ENCODE measurements at places on chromosomes 12 and 14.

GRCh38 chr12:121227294-121227693 lies 17.4 kb downstream of the P2RX4 start:
- no peak for DNase-seq

DNA sequence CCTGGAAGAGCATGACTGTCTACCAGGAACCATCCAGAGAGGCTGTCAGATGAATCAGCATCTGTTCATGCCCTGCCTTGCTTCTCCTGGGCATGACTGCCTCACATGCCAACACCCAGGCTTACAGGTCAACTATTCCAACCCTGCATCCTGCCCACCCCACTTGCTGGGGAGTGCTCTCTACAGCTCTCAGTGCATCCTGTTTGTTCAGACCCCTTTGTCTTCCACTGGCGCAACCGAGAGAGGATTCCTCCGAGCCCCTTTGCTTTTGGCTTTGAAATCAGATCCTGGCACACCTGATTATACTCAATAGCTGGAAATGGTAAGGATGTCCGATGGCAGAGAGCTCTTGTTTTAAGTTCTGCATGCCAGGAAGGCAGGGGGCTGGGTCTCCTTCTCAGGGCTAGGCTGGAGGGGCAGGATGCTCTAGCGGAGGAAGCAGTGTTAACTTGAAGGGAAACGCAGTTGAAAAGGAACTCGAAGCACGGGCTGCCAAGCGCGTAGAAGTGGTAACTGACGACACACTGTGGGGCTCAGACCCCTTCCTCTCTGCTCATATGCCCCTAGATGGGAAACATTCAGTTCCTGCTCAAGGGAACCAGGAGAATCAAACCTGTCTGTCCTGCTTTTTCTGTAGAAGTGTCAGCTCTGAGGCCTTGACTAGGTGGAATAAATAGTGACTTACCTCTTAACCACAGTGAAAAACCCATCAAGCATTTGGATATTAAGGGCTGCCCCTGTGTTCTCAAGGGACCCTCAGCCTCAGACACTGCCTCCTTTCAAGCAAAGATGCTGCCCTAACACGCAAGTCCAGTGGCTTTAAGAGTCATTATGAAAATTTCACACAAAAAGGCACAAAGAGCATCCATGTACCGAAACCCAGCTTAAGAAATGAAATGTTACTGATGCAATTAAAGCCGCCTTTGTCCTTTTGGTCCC lies 297.5 kb downstream of the ZFP36L1 start:
- DNase-seq: no peak

DNA sequence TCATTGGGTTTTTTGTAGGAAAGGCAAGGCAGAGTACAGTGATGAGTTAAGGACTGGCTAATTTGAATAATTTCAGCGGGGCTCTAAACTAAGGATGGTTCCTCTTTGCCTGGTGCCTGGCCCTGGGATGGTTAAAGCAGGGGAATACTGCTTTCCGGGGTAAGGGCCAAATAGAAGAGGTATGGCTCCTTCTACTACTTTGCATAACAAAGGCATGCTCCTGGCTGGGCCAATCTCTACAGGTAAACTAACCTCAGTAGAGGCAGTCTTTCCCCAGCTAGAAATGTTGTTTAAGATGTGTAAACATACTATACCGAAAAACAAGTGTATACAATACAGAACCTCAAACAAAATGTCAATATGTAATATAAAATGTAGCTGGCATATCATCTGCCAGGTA lies 1239.0 kb downstream of the SLC16A7 start:
- DNase-seq: no peak

DNA sequence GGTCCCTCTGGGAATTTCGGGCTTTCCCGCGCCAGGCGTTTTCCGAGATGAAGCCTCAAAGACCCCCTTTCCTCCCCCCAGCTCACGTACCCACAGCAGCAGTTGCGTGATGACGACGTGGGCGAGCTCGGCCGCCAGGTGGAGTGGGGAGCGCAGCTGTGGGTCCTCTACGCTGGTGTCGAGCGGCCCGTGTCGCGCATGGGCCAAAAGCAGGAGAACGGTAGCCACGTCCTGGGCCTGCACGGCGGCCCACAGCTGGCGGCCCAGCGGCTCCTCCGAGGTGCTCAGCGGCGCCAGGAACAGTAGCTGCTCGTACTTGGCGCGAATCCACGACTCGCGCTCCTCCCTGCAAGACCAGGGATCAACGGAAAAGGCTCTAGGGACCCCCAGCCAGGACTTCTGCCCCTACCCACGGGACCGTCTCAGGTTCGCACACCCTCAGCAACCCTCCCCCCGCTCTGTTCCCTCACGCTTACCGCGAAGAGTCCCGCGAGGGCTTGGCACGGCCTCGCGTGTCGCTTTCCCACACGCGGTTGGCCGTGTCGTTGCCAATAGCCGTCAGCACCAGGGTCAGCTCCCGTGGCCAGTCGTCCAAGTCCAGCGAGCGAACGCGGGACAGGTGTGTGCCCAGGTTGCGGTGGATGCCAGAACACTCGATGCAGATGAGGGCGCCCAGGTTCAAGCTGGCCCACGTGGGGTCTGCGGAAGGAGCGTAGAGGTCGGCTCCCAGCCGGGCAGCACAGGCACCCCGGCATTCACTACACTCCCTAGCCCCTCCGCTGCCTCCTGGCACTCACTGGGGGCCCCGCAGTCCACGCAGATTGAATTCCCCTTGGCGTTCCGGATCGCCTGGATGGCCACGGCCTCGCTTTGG lies 11.4 kb downstream of the AGAP2 start:
- peak; percentile 65 for DNase-seq

- no peak for DNase-seq
Observed at GRCh38 chr12:113384778-113385177, 18.9 kb downstream of the SDS start.

DNA sequence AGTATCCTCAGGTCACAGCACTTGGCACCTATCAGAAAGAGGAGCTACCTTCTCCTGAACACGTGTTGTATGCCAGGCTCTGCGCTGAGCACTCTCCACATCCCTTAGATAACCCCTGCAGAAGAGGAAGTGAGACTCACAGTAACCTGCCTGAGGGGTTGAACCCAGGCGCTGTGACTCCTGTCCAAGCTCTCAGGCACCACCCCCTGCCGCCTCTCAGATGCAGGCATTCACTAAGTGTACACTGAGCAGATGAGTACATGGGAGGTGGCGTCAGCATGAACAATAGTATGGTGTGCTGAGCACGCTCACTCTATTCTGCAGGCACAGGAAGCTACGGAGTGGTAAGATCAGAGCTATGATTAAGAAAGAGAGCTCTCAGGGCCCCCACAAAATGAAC lies 21.0 kb upstream of the RIC8B start:
- no peak for DNase-seq

DNA sequence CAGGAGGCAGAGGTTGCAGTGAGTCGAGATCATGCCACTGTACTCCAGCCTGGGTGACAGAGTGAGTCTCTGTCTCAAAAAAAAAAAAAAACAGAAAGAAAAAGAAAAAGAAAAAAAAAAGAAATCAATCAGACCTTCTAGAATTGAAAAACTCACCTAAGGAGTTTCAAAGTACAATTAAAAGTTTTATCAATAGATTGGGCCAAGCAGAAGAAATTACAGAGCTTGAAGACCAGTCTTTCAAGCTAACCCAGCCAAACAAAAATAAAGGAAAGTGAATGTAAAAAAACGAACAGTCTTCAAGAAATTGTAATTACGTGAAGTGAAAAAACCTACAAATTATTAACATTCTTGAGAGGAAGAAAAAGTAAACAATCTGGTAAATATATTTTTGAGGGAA lies 93.0 kb downstream of the IPO8 start:
- no peak for DNase-seq

- DNase-seq: peak; percentile 62
Observed at GRCh38 chr14:72451054-72451972, 442.6 kb downstream of the DPF3 start.

GRCh38 chr12:71870416-71870815 lies 30.9 kb downstream of the TBC1D15 start:
- DNase-seq: no peak

GRCh38 chr12:8012651-8013309 lies 19.7 kb upstream of the FOXJ2 start:
- no peak for DNase-seq

GRCh38 chr14:101197595-101198397 lies 294.3 kb upstream of the RTL1 start:
- peak; percentile 10 for DNase-seq

GRCh38 chr12:89863968-89864367 lies 155.3 kb upstream of the ATP2B1 start:
- no peak for DNase-seq

DNA sequence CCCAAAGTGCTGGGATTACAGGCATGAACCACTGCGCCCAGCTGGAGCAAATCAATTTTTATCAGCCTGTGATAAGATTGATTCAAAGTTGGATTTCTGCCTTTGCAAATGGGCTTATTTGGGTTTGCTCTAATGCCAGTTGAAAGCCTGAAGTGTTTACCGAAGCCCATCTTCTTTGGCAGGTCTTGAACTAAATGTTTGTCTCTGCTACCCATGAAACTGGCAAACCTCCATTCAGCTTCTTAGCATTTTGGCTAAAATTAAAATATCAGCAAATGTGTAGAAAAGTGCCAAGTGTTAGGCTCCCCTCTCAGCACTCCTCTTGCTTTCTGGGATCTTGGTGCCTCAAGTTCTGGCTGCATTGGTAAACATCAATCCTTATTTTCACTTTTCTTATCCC lies 61.5 kb downstream of the MGAT4C start:
- no peak for DNase-seq

DNA sequence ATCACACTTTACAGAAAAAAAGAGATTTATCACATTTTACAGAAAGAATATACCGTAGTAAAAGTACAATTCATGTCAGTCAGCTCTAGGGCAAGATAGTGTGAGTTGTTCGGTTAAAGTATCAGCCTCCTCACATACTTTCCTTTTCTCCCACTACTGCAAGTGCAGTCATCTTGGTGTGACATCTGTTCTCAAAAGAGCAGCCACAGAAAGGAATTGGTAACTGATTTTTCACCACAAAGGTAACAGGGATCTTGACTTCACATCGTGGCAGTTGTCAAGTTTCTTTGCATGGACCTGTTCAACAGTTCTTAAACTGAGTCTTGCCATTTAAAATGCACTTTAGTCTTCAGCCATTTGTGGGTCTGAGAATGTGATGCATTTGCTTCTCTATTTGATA lies 5.0 kb upstream of the E2F7 start:
- DNase-seq: no peak

DNA sequence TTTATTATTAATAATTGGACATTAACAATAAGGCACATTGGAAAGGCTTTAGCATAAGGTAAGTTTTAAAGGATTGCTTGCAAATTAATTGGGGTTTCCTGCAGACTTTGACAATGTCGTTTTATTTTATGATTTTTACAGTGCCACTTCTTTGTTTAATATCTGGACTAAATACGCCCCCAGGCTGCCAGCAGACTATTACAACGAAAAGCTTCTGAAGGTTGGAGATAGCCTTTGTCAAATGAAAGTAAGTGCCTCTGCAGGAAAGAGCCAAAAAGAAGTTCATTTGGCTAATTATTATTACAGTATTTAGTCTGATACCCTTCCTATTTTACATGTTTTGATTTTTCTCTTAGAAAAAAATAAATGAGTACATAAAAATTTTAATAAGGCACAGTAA lies 11.3 kb downstream of the CFAP54 start:
- DNase-seq: no peak

DNA sequence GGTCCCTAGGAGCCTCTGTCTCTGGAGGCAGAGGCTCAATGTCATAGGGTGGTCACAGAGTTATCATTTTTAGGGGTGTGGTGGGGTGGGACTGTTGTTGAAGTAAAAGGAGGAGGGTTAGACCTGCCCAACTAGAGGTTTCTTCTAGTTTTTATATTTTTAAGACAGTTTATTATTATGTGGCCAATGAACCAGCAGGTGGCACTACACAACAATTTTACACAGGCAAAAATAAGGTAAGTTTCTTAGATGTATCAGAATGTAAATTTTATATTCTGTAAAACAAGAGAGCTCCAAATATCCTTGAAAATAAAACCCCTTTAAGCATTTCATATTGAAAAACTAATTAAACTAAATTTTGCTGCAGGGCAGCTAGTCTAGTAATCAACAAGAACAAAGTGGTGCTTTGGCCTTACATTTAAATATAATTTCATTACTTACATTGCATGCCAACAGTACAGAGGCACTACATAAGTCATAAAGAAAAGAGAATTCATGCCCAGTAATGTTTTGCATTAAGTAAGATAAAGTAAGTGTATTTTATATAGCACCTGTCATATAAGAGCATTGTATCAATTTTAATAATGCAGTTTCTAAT lies 22.2 kb upstream of the OVCH1 start:
- peak; percentile 30 for DNase-seq

DNA sequence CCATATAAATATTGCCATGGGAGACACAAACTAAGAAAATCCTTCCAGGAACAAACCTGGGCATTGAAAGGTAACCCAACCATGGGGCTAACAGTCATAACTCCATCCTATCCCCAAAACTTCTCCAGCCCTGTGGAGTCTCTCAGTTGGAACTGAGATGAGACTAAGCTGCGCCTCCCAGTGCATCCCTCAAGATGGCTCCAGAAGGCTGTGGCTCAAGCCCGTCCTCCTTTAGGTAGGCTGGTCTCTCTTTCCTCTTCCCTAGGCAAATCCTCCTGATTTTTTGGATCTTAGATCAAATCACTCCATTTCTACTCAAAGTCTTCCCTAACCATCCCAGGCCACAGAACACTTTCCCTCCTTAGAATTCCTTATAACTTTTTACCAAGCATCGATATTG lies 364.3 kb upstream of the CCDC196 start:
- no peak for DNase-seq

DNA sequence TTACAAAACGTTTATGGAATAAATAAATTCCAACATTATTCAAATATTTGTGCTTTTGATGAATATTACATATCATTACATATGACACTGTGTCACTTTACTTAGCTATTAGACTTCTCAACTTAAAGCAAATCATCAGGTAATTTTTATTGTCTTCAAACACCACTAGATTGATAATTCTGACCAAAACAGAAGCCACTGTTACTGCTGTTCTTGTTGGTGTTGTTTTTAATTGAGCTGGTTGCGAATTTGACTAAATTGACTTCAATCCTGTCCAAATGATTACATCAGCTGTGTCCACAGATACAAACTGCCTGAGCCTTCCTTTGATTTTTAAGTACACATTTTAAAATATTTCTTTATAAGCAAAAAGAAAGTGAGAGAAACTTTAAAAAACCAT lies 29.2 kb downstream of the PRKD1 start:
- DNase-seq: no peak

DNA sequence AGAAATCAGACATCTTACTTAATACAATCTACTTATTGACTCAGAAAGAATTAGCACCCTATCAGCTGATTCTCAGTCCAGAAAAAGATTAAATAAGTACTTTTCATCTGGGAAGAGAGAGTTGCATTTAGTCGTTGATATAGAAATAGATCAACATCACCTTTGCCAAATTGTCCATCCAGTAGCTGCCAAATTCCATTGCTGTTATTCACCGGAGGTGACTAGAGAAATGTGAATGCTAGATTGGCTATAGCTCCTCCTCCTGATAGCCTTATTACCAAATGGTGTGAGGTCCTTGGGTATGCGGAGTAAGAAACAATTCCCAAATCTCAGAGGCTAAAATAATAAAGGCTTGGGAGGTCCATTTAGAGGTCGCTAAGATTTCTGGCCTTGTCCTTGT lies 723.3 kb upstream of the FLRT2 start:
- DNase-seq: no peak

GRCh38 chr12:14650789-14651188 lies 45.6 kb downstream of the GUCY2C start:
- DNase-seq: peak; percentile 30

- DNase-seq: no peak
Observed at GRCh38 chr12:62268956-62269355, 8.8 kb downstream of the USP15 start.

Measured in right hindlimb (tissue), 1 donor.